ENCODE measurements at places on chromosomes 11 and 22. TPM values are rescaled to one million over a fixed set of nuclear protein-coding genes. Genes with fewer than 3 reads are reported as not detected.

The CSRP3 gene
- total RNA-seq: 300 TPM

DNA sequence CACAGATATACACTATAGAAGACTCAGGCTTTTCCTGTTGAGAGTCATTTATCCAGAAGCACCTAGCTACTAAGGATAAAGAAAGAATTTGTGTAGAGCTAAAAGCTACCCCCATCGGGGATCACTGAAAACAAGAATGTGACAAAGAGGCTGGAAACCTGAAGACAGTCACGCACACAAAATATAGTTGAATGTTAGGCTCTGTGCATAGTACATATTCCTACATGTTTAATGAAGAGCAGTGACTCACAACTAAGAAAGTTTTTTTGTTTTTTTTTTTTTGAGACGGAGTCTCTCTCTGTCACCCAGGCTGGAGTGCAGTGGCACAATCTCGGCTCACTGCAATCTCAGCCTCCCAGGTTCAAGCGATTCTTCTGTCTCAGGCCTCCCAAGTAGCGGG lies 8.4 kb downstream of the OR10V1 start:
- DNase-seq: no peak

The EXPH5 gene
- total RNA-seq: not detected

- no peak for DNase-seq
These were observed 2.5 kb upstream of the RCN1 start for GRCh38 chr11:32088117-32088941.

DNA sequence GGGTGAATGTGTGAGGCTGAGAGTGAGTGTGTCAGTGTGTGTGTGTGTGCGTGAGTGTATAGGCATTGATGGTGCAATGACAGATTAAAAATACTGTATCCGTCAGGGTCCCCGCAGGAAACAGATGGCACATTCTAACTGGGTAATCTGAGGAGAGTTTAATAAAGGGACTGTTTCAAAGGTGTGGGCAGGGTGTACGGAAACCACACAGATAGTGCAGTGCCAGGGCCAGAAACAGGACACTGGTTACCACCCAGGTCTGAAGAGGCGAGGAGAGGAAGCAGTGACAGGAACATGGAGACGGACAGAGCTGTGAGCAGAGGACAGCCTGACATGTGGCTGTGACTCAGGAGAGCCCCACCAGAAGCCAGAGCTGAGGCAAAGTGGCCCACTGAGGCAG lies 16.5 kb downstream of the P2RX3 start:
- no peak for DNase-seq

The OR56A1 gene
- not detected for total RNA-seq

The FOLR3 gene
- not detected for total RNA-seq
